ENCODE measurements at places on chromosomes 5 and 9. TPM values are rescaled to one million over a fixed set of nuclear protein-coding genes. Genes with fewer than 3 reads are reported as not detected.

The MARCOL gene
- total RNA-seq = not detected

The FCN1 gene
- not detected for total RNA-seq

The PFN3 gene
- total RNA-seq = not detected

The IL31RA gene
- total RNA-seq = 6.1 TPM

The BASP1 gene
- total RNA-seq = 158 TPM

The PCDHA9 gene
- not detected for total RNA-seq

The AGXT2 gene
- total RNA-seq = not detected

The MEIKIN gene
- not detected for total RNA-seq

The ABCA1 gene
- 36.3 TPM for total RNA-seq

The CHSY3 gene
- 3.7 TPM for total RNA-seq

The SCGB3A2 gene
- total RNA-seq = not detected

The RAI14 gene
- 52.1 TPM for total RNA-seq

The AK8 gene
- total RNA-seq = 0.88 TPM

The NOXA1 gene
- total RNA-seq = 0.26 TPM

The BRD3OS gene
- total RNA-seq = 15.5 TPM

The APBA1 gene
- total RNA-seq = 1.1 TPM

The PIP5KL1 gene
- total RNA-seq = 3.7 TPM

The CDH18 gene
- 1.3 TPM for total RNA-seq

The FNIP1 gene
- total RNA-seq = 19.1 TPM

Measured in epithelial cell of alveolus of lung (primary cell).